ENCODE measurements at places on chromosomes 7 and 10.

DNA sequence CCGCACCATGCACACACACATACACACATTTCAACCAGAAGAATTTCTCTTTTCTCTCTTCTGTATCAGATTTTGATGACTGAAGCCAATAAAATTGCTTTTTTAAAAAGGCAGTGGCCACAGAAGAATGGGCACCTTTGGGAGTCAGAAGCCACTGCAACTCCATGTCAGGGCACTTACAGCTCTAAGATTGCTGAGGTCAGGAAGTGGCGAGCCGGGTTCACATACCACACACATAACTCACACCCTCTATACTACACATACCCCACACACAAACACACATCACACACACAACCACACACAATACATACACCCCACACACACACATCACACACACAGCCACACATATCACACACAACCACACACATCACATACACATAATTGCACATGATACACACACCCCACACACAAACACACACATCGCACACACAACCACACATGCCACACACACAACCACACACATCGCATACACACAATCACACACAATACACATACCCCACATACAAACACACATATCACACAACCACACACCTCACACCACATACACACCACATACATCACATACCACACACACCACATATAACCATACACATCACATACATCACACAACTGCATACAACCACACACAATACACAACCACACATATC is 31.2 kb downstream of the GPRIN2 start:
- no peak for DNase-seq

- no peak for DNase-seq
These were observed 12.6 kb downstream of the HOXA4 start for GRCh38 chr7:27117887-27118491.

- DNase-seq: no peak
These were observed 92.6 kb downstream of the CHST15 start for GRCh38 chr10:124000792-124001201.

GRCh38 chr10:33822774-33823173 is 488.3 kb upstream of the NRP1 start:
- DNase-seq: no peak

- DNase-seq: no peak
These were observed 25.0 kb downstream of the PRKAR2B start for GRCh38 chr7:107069457-107069856.

DNA sequence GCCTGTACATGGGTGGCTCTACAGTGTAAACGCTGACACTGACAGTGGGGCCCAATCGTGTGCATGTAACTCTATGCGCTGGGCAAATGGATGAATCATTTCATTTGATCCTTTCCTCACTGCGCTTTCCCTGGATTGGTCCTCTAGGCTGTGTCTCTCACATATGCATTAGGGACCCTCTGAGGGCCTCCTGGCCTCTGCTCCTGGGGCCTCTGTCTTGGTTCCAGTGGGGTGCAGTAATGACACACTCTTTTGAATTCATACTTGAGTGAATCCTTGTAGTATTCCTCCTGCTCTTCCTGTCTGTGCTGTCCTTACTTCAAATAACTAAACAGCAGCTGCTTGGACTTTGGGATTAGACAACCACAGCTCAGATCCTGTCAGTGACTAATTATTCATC is 176.5 kb upstream of the ADO start:
- no peak for DNase-seq

- DNase-seq: no peak
These were observed 331.8 kb downstream of the NRG3 start for GRCh38 chr10:82206831-82207230.

DNA sequence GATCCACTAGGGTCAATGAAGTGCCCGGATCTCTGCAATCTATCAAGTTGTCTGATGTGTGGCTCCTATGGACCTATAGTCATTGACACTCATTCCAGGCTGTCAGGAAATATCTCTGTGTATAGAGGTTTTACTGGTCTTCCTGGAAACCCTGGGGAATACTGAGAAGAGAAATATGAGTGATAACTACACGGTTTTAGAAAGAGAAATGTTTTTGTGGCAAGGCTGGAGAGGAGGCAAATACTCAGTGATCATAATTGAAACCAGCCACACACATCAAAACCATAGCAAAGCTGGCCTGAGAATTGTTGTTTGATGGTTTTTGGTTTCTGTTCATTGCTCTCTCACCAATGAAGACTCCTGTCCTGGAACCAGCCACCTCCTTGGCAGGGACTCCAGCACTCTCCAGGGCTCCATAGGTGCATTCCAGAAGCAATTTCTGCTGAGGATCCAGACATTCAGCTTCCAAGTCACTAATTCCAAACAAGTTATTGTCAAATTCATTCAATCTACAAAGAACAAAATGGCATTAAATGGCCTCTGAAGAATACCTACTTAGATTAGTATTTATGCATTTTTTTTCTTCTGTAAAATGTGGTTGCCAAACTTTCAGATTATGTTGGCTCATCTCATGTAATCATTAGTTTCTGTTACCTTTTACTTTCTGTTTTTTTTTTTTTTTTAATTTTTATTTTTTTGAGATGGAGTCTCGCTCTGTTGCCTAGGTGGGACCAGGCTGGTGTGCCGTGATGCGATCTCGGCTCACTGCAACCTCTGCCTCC is 108.6 kb upstream of the ABI1 start:
- DNase-seq: peak; percentile 45

DNA sequence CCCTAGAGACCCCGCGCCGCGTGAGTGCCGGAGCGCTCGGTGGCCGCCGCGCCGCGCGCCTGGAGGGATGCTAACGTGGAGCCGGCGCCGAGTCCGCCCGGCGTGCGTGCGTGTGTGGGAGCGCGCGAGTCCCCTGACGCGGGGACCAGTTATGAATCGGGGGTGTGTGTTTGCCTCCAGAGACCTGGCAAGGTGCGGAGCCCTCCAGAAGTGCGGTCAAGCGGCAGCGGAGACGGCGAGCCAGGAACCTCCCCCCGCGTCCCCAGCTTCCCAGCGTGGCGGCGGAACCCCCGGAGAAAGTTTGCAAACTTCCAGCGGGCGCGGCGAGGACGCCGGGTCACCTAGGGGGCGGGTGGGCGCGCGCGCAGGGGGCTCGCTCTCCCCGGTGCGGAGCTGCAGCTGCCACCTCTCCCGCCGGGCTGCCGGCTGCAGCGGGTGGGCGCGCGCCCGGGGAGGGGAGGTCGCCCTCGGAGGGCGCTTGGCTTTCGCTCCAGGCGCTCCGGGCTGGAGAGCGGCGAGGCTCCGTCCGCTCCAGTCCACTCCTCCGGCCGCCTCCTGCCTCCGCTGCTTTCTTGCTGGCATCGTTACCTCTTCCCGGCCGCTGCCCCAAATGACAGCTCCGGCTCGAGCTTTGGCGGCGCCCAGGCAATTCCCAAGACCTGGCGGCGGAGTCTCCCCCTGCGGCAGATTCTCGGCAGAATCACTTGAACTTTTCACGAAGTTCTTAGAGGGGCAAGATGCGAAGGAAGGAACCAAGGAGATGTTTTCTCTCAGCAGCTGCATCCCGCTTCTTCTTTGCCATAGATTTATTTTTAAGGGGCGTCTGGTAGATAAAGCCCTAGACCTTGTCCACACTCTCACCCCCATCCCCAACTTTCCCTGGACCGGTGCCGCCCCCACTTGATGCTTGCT is 2.3 kb upstream of the CREB5 start:
- peak; percentile 31 for DNase-seq

DNA sequence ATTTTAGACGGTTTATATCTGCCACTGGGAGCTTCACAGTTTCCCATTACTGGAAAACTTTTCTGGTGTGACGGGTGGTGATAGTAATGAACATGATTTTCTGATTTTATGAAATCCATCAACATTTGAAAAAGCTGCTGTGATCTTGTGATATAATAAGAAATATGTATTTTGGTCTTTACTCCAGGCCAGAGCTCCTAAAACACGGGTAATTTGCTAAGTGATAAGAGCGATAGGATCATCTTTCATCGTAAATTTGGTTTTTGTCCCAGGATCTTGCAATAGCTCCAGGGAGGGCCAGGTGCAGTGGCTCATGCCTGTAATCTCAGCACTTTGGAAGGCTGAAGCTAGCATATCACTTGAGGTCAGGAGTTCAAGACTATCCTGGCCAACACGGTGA is 10.8 kb upstream of the RNF216 start:
- no peak for DNase-seq

DNA sequence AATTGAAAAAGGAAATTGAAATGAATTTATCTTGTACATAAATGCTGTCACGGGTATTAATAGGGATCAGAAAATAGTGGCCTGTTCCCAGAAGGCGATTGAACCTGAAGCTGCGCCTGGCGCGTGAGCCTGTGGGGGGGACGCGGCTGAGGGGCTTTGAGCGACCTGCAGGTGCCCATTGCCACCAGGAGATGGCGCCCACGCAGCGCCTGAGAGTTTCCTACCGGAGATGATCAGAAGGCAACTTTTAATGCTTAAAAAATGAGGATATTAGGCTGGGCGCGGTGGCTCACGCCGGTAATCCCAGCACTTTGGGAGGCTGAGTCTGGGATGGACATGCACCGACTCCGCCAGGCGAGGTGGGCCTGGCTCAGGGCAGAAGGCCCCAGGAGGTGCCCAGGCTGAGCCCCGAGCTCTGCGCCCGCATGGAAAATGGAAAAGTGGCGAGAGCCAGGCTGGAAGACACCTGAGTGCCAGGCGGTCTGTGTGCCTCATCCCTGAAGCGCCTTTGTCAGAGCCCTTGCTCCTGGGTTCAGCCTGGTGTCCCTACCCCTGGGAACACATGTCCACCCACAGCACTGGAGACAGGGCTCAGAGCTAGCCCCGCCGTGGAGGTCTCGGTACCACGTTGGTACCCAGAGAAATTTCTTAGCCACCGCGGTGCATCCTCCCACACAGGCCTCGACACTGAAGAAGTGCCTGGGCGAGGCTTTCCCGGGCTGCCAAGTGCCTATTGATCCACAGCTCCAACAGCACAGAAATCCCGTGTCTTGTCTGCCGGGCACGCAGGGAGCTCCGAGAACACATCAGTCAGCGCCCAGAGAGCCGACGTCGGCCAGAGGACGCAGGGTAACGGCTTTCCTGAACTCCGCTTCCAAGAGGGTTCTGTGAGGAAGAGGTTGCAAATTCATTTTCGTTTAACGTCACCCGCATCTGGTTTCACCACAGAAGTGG is 117.4 kb downstream of the INPP5A start:
- peak; percentile 91 for DNase-seq

- no peak for DNase-seq
These were observed 6.6 kb downstream of the AFAP1L2 start for GRCh38 chr10:114397651-114398145.

GRCh38 chr10:24694086-24694485 is 29.6 kb downstream of the ARHGAP21 start:
- DNase-seq: no peak

- DNase-seq: no peak
These were observed 29.5 kb upstream of the PFKFB3 start for GRCh38 chr10:6173203-6173602.

DNA sequence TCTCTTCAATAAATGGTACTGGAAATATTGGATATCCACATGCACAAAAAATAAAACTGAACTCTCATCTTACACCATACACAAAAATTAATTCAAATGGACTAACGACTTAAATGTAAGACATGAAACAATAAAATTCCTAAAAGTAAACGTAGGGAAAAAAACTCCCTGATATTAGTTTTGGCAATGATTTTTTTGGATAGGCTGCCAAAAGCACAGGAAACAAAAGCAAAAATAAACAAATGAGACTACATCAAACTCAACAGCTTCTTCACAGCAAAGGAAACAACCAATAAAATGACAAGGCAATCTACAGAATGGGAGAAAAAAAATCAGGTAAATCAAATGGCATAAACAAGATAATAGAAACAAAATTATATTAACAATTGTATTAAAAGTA is 65.7 kb downstream of the ORC5 start:
- DNase-seq: no peak

GRCh38 chr10:36492590-36493515 is 632.5 kb upstream of the ANKRD30A start:
- DNase-seq: no peak

- no peak for DNase-seq
These were observed 167.4 kb downstream of the FZD1 start for GRCh38 chr7:91431601-91432000.

DNA sequence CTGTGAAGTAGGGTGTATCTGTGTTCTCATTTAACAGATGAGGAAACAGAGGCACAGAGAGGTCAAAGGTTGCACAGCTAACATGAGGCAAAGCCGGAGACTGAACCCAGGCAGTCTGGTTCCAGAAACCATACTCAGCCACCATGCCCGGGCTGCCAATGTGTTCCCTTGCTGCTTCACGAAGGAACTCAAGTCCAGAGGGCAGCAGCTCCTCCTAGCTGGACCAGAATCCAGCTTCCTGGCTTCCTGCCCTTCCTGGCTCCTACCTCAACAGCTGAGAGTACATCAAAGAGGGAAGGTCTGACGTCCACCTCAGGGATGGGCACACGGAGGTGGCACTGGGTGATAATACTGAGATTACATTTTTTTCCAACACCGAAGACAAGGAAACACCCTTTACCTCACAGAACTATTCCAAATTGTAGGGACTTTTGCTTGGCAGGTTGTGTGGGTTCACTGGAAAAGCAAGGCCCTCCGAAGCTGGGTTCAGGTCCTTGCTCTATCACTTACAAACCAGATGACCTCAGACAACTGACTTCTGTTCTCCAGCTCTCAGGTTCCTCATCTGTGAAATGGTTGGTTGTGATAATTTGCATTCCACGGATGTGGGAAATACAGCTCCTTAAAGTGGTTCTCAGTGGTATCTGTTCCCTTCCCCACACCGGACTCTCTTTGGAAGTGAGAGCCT is 154.1 kb upstream of the ZMIZ1 start:
- DNase-seq: no peak

DNA sequence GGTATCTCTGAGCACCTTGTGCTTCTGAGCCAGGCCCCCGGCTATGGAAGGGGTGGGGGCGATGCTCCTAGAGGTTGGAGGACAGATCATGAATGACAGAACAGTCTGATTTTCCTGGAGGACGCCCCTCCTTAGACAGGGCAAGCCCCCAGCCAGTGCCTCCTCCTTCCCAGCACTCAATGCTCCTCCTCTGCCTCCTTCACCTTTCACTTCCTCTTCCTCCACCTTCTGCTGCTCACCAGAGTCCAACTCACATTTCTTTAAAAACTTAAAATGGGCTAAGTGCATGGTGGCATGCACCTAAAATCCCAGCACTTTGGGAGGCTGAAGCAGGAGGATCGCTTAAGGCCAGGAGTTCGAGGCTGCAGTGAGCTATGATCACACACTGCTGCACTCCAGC is 71.1 kb upstream of the CUX1 start:
- DNase-seq: peak; percentile 62

- DNase-seq: no peak
These were observed 289.4 kb downstream of the DNAJB6 start for GRCh38 chr7:157625973-157626742.

- DNase-seq: no peak
These were observed 31.8 kb upstream of the CARD11 start for GRCh38 chr7:3075441-3075840.

DNA sequence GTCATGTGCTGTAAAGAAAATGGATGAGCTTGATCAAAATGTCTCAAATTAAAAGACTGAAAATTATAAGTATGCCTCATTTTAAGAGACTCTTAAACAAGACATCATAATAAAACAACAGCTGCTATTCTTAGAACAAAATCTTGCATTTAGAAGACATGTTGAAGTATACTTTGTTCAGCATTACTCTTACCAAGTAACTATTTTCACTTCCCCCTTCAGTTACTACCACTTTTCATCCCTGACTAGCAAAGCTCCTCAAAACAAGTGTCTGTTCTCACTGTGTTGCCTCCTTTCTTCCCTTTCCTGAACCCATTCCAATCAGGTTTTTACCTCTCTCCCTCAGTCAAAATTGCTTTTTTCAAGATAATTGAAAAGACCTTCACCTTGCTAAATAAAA is 31.6 kb downstream of the ELAPOR2 start:
- peak; percentile 36 for DNase-seq
